IPS-NIHi11 (cell line): ENCODE measurements at places on chromosomes 16 and 17.
A peak's percentile ranks its signal among the peaks of the same experiment; 100 is the strongest.

GRCh38 chr16:13393816-13394215 is 492.4 kb downstream of the SHISA9 start:
- no peak for DNase-seq

GRCh38 chr17:5775098-5775497 is 190.8 kb upstream of the NLRP1 start:
- no peak for DNase-seq

DNA sequence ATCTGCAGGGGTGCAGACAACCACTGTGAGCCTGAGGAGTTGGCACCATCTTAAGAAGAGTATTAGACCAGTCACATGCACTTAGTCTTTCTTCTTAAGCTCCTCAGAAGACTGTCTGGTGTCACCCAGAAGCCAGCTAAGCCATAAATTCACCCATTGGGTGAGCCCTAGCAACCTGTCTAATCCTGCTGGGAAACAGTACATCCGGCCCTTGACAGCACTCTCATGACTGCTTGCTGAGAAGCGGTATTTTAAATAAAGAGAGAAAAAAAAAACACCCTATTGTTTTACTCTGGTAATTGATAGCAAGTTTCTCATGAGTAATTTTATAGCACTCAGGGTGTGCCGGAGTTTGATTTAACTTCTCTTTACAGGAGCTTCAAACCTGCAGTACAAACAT is 134.7 kb downstream of the SOX9 start:
- DNase-seq, result peak; percentile 43

- DNase-seq, result peak; percentile 78
Observed at GRCh38 chr17:60391471-60392041, 377 bp downstream of the USP32 start.

DNA sequence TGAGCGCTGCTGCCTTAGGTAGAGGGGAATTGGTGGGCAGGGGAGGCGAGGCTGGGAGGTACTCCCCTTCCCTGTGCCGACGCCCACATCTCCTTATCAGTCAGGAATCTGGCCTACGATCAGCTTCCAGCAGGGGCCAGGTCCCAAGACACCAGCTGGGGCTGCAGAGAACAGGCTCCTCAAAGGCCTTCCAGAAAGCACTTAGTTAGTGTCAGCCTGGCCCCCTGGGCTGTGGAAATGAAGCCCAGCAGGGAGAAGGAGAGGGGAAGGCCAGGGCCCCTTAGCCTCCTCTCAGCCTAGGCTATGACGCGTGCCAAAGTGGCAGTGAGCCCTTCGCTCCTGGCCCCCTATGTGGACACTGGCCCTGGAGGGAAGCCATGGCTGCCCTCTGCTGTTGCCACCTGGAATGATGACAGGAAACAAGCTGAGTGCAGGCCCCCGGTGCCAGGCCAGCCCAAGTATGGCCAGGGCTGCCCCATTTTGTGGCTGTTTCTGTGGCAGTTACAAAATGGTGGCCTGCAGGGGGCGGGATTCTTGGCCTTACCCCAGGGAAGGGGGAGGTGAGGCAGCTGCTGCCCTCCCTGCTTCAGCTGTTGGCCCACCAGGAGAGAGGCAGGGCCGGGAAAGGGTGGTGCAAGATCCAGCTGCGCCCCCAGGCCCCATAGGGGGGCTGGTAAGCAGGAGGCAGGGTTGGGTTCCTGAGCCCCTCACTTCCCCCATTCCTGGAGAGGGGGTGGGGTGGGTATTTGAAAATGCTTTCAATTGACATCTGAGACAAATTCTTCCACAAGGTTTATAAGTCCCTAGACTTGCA is 11.3 kb downstream of the TBX4 start:
- no peak for DNase-seq

DNA sequence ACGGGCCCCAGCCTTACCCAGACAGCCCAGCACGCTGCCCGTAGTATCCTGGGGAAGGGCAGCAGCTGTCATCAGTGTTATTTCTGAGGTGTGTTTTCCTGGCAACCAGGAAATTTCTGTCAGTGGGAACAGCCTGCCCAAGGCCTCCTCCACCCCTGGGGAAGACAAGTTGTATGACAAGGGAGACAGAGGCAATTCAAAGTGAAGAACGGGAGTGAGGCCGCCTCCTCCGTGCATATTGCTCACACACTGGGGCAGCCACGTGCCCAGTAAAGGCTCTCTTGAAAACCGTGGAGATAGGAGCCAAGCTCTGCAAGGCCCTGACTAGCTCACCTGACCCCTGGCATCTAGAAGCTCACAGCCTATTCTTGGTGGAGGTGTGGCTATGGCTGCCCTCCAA is 57.6 kb downstream of the RAI1 start:
- no peak for DNase-seq

DNA sequence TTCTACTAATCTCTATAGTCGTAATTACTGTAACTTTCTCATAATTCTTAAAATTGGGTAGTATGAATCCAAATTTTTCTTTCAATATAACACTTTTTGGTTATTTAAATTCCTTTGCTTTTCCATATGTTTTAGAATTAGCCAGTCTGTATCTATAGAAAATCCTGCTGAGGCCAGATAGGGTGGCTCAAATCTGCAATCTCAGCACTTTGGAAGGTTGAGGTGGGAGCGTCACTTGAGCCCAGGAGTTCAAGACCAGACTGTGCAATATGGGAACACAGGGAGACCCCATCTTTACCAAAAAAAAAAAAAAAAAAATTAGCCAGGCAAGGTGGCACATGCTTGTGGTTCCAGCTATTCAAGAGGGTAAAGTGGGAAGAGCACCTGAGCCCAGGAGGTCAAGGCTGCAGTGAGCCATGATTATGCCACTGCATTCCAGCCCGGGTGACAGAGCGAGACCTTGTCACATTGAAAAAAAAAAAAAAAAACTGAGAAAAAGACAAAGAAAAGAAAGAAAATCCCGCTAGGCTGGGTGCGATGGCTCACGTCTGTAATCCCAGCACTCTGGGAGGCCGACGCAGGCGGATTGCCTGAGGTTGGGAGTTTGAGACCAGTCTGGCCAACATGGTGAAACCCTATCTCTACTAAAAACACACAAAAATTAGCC is 9.3 kb downstream of the TERF2 start:
- no peak for DNase-seq

- DNase-seq, result no peak
Observed at GRCh38 chr16:29307598-29308507, 98.7 kb downstream of the NPIPB11 start.

DNA sequence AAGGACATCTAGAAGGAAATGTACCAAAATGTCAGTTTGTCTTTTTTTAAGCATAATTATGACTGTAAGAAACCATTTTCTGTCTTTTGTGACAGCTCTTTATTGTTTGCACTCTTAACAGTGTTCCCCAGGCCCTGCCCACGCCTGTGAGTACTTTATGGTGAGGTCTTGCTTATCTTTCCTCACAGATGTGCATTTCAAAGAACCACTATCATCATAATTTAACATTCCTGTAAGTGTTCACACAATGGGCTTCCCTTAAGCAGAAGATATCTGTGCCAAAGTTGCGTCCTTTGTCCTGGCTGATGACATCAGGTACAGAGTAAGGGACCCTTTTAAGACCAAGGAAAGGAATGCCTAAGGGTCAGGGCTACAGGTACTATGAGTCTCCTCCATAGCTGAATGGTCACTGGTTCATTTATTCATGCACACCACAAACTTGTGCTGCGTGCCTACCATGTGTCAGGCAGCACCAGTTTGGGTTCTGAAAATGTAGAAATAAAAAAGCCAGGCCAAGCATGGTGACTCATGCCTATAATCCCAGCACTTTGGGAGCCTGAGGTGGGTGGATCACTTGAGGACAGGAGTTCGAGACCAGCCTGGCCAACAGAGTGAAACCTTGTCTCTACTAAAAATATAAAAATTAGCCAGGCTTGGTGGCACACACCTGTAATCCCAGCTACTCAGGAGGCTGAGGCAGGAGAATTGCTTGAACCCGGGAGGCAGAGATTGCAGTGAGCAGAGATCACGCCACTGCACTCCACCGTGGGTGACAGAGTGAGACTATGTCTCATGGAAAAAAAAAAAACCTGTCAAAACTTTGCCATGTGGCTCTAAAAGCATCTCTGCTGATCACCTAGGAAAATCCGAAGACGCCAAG is 55.4 kb upstream of the NLK start:
- no peak for DNase-seq

GRCh38 chr17:55322453-55322985 is 57.8 kb downstream of the HLF start:
- DNase-seq, result no peak
